ENCODE measurements at places on chromosomes 2 and 18. TPM values are rescaled to one million over a fixed set of nuclear protein-coding genes. Genes with fewer than 3 reads are reported as not detected.

MAPK4 gene
- not detected for total RNA-seq

VIT gene
- 13.5 TPM for total RNA-seq

RRM2 gene
- total RNA-seq, result 20.0 TPM

APCDD1 gene
- total RNA-seq, result 13.6 TPM

CTNNA2 gene
- total RNA-seq, result not detected

TUBA3E gene
- not detected for total RNA-seq

SLC5A7 gene
- not detected for total RNA-seq

RBFA gene
- 21.3 TPM for total RNA-seq

IRS1 gene
- 31.0 TPM for total RNA-seq

PEX13 gene
- total RNA-seq, result 36.2 TPM

MAL gene
- not detected for total RNA-seq

SERPINB3 gene
- total RNA-seq, result not detected

YPEL5 gene
- total RNA-seq, result 91.2 TPM
